ENCODE measurements at places on chromosomes 12 and 14.

GRCh38 chr14:61927060-61927459, 164.8 kb downstream of the SNAPC1 start:
- no peak for DNase-seq

- no peak for DNase-seq
These were observed 18.3 kb downstream of the NINJ2 start for GRCh38 chr12:644818-645552.

DNA sequence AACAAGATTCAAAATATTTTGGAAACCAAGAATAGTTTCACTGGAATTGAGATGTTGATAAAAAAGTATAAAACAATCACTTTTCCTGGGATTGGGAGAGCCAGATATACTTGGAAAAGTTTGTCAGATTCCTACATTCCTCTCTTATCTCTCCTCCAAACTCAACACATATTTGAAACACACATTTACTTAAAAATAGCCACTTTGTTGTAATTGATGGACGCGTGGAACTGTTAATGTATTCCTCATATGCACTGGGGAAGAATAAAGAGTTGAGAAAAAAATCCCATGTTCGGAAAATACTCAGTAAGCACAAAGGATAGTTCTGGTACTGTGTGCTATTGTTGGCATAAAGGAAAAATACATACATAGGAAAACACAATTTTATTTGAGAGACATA, 195.6 kb upstream of the FLRT2 start:
- no peak for DNase-seq

GRCh38 chr12:18139989-18140596, 50.1 kb upstream of the RERGL start:
- no peak for DNase-seq
